WTC11 (cell line): ENCODE measurements at places on chromosomes 16 and 17. TPM values are rescaled to one million over a fixed set of nuclear protein-coding genes. Genes with fewer than 3 reads are reported as not detected.

The SOX9 gene
- total RNA-seq, result 8.1 to 9.0 TPM (median 8.9 TPM) in 3 replicates

The LGALS9B gene
- not detected in 3 replicates for total RNA-seq

The SLC7A5 gene
- total RNA-seq, result 105 to 197 TPM (median 107 TPM) in 3 replicates

The SMIM22 gene
- 1.9 TPM in 1 of 3 replicates, not detected in the others for total RNA-seq

The PRSS53 gene
- 2.5 to 4.9 TPM (median 4.1 TPM) in 3 replicates for total RNA-seq

The SPATA32 gene
- 0.14 to 0.15 TPM in 2 of 3 replicates, not detected in the other for total RNA-seq
